ENCODE measurements at places on chromosomes 11 and 22.

- no peak for DNase-seq
These were observed 1233.0 kb downstream of the JRKL start for GRCh38 chr11:97622795-97623194.

DNA sequence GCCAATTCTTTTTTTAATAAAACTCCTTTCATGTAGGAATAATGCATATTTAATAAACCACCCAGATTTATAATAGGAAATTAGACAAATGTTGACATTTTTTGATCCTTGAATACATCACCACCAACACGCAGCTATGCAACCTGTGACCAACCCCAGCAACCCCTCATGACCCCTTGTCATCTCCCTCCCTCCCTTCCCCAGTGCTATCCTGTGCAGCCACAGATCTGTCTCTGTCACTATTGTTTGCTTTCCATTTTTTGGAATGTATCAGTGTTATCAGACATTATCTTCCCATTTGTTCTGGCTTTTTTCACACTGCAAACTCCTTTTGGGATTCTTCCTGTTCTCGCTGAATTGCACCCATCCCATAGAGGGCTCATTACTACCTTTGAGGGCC, 114.1 kb downstream of the VPREB1 start:
- no peak for DNase-seq

- no peak for DNase-seq
These were observed 329.5 kb downstream of the OPCML start for GRCh38 chr11:133202816-133203215.

DNA sequence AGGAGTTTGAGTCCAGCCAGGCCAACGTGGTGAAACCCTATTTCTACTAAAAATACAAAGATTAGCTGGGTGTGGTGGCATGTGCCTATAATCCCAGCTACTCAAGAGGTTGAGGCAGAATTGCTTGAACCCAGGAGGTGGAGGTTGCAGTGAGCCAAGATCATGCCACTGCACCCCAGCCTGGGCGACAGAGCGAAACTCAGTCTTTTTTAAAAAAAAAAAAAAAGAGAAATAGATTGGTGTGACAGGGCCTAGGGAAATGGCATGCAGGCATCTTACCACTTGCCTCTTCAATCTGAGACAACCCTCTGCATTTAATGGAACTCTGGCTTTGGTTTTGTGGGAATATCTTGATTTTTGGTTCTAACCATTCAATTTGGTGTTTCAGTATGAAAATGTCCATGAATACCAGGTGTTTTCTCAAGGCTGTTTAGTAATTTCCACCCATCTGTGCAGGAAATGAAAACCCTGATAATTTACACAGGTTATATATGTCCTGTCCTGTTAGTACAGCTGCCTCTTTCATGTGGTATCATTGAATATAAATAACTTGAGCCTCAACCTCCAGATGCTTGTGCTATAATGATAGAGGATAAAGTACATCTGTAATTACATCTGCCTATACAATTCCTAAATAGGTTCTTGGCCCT, 8.4 kb downstream of the XBP1 start:
- DNase-seq, result no peak

DNA sequence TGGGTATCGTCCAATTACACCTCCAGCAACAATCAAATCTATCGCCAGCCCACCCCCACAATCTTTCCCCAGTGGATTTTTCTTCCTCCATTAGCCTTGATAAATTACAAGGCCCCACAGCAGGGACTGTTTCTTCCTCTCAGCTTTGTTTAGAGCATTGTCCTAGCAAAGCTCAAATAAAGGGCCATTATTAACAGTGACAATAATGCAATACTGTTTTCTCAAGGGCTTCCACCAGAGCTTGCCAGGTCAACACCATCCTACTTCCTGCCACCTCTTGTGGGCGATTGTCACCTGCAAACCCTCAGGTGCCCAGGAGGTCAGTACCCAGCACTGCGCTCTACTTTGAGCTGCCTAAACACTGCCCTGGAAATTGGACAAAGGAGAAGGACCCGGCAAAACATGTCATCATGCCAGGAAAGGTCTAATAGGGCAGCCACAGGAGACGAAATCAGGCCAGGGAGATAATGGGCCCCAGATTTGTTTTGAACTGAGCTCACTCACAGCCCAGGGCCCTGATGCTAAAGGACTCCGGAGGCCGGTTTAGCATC, 95.2 kb downstream of the ABTB2 start:
- no peak for DNase-seq

- DNase-seq, result no peak
These were observed 19.2 kb downstream of the GLYAT start for GRCh38 chr11:58712531-58712930.

GRCh38 chr22:24046024-24046423, 34.9 kb downstream of the CABIN1 start:
- DNase-seq, result no peak

DNA sequence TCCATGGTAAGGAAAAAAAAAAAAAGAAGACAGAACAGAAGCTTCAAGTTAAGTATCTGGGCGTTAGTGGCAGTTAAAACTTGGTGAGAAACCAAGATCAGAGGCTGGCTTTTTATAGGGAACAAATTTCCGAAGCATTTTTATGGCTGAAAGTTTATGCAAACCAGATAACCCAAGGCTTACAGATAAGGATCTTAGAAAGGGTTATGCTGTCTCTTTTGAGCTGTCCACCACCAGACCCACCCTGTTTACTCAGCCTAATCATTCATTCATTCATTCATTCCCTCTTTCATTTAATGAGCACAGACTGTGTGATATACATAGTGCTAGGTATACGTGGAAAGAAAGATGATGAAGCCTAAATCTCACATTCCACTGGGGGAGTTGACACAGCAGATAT, 89.5 kb downstream of the ME3 start:
- DNase-seq, result no peak

- no peak for DNase-seq
These were observed 92.7 kb downstream of the COMMD9 start for GRCh38 chr11:36196411-36196998.

DNA sequence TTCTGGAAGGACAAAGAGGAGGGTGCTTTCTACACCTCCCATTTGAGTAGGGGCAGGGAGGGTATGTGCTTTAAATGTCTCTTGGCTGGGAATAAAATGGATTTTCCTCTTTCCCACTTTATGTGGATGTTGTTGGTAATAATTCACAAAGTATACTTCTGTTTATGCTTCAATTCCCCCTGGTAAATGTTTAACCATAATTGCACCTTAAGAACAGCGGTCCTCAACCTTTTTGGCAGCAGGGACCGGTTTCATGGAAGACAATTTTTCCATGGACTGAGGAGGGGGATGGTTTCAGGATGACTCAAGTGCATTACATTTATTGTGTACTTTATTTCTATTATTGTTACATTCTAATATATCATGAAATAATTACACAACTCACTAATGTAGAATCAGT, 4.0 kb upstream of the TP53AIP1 start:
- no peak for DNase-seq

DNA sequence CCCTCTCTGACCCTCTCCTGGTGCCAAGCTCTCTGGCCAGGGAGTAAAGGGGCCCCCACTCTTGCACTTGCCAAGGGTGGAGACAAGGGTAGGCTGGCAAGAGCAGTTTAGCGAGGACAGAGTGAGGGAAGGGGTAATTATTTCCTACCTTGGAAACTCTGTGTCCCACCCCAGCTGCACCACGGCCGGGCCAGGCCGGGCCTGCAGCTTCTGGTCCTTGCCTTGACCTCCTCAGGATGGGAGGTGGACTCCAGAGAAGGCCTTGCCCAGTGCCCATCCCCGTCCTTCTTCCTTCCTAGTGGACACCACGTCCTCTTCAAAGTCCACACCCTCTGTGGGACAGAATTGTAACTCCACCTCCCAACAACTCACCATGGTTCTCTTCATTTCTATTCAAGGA, 18.4 kb upstream of the OSBPL5 start:
- no peak for DNase-seq

DNA sequence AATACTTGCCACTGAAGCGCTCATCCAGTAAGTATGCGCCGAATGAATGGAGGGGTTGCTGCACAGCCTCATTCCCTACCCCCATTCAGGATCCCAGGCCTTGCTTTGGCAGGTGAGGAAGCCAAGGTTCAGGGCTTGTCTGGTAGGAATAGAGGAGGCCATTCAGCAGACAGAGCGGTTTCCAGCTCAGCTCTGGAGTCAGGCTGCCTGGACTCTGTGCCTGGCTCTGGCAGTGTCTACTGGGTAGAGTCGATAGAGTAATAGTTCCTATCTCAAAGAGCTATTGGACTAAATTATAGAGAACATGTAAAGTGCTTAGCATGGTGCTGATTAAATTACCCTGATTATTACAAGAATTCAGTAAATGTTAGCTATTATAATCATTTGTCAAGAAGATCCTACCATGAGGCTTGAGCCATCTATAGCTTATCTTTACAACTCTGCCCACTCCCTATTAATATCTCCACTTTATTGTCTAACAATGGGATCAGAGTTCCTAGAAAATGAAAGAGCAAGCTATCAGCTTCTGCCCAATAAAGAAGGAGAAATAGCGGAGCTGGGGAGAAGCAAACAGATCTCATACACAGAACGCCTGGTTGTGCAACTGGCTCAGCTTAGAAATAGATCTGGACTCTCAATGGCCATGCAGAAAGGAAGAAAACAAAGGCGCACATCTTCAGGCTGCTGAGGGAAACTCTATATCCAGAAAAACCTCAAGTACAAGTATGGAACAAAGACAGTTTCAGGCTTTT, 6.6 kb upstream of the SNX32 start:
- no peak for DNase-seq

DNA sequence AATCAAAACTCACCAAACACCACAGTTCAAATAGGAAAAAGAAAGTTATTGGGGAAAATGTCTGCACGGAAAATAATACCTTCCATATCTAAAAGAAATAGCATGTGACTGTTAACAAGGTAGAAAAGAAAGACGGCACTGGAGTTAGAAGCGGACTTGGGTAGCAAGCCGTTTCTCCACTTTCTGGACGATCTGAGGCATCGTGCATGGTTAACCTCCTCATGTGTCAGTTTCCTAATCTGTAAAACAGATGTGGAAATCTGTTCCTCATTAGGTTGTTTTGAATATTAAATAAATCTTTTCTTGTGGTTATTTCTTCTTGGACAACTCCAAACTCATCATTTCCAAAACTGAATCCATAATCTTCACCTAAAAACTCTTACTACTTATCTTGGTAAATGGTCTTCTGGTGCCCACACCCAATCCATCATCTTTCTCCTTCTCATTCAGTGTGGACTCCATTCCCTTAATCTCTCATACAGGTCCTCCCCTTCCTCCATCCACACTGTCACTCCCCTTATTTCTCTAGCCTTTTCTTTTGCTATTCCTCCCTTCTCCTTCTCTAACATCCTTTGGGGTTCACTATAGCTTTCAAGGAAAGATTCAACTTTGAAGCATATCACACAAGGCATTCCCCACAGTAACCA, 53.5 kb downstream of the VSIG10L2 start:
- no peak for DNase-seq

DNA sequence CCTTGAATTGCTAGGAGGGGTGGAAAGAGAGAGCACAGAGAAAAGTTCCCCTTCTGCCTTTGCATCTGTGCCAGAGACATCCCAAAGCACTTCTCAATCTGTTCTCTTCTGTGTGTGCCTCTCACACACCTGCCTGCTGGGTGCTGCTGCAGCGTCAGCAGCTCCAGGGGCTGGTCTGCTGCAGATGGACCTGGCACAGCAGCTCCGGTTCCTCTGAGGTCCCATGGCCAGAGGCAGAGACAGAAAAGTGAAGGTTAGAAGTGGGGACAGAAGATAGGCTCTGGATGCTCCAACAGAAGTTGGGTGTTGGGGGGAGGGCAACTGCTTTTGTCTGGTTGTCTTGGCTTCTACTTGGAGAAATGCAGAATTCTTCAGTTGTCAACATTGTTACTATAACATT, 48.9 kb upstream of the KIRREL3 start:
- DNase-seq, result no peak

- no peak for DNase-seq
These were observed 148.3 kb upstream of the THY1 start for GRCh38 chr11:119571311-119571710.

- no peak for DNase-seq
These were observed 58.8 kb downstream of the LIF start for GRCh38 chr22:30187529-30188407.

DNA sequence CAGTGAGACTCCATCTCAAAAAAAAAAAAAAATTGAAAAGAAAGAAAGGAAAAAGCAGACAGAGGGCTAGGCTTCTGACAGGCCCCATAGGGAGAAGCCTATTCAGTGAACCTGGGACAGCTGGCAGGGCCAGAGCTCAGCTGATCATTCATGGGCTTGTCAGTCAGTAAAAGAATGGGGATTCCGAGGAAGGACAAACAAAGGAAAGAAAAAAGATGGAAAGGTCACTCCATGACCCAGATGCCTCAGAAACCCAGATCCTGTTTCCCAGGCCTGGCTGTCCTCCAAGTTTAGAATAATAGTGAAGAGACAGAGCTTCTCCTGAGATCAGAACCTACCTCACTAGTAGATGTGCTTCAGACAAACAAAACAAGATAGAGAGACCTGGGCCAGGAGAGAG, 34.3 kb upstream of the ASPHD2 start:
- DNase-seq, result no peak

GRCh38 chr11:67368621-67369020, 4.8 kb downstream of the CLCF1 start:
- DNase-seq, result no peak

- DNase-seq, result no peak
These were observed 62.0 kb downstream of the YAP1 start for GRCh38 chr11:102172127-102172848.

- no peak for DNase-seq
These were observed 167.1 kb upstream of the TTC12 start for GRCh38 chr11:113147249-113147648.

DNA sequence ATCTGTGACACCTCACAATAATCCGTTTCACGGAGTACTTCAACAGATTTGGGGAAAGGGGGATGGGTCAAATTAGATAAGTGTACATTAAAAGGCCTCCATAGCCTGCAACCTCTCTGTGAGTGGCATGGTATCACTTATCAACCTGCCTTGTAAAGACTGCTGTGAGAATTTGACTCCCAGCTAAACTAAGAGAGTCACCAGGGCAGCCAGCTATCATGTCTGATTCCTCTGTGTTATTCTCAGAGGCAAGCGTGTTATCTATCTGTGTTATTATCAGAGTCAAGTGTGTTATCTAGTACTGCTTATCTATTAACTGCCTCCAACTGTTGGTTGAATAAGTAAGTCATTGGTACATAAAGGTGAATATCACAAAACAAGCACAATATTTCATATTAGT, 4.1 kb upstream of the FAM83F start:
- no peak for DNase-seq

DNA sequence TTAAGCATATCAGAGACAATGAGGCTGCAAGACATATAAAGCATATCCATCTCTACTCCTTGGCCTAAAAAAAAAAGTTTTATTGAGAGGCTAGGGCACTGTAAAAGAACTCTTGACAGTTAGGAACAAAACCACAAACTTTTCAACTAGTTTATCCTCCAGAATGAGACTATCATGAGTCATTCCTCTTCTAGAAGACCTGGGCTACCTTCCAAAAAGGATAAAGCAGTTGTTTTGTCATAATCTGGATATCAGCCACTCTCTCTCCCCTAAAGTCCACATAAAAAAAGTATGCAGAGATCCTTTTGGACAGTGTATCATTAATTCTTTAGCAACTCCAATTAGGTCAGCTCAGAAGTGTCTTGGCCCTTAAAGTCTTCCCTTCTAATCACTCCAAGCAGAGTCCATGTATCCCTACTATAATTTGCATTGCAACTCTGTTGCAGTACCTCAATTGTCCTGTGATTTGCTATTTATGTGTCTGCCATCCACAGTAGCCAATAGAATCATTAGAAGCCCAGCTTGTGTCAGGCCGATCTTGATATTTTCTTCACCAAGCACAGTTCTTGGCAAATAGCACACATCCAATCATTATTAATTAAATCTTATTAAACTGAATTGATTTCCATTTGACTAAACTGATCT, 10.4 kb downstream of the OR51T1 start:
- no peak for DNase-seq
